ENCODE measurements at places on chromosomes 12 and 14.

DNA sequence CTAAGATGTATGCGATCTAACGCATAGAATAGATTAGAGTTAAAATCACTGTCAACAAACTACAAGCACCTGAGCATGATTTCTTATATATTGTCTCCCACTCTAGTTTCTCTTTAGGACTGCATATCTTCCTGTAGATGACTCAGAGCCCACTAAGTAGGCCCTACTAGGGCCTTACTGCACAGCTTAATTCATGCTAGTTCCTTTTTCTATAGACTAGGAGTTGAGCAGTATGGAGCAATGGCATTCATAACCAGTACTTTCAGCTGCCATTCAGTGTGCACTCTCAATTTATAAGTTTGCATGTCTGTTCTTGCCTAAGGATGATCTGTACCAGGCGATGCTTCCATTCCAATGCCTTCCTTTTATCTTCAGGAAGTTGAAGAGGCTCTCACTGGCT, 103.5 kb downstream of the METTL25 start:
- DNase-seq, result no peak

DNA sequence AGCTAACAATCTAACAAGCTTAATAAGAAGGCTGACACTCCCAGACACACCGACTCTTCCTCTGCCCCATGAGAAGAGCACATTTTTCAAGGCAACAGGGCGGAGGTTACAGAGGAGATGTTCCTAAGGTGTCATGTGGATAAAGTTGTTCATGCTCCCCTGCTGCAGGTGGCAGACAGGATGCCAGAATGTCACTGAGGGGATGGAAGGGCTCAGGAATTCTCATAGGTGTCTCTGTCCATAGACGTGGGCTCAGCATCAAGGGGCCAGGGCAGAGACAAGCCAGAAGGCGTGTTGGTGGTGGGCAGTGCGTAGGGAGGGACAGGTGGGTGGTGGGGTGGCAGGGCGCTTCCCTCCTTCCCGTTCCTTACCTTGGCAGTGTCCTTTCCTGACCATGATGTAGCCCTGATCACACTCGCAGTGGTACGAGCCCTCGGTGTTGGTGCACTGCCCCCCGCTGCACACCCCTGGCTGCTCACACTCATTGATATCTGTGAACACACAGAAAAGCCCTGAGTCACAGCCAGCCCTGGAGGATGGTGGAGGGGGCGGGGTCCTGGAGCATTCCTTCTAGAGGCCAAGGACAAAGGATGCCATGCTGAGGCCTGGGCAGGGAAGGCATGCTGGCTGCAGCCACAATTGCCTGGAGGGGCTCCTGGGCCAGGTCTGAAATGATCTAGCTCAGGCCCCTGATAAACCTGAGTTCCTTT, 23.0 kb downstream of the ISCA2 start:
- no peak for DNase-seq

DNA sequence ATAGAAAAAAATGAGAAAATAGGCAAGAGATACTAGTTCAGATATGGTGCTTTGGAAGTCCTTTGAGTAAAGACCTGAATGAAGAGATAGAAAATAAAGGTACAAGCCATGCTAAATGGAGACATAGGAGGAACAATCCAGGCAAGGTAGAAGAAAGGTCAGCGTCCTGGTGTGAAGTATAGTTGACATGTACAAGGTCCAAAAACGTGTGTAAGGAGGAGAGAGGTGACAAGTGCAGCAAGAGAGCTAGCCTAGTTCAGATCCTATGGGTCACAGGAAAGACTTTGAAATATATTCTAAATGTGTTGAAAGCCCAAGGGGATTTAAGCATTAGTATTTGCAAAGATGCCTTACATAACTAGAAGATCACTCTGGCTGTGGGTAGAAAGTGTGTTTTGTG, 88.2 kb downstream of the SLCO1B1 start:
- DNase-seq, result no peak

- no peak for DNase-seq
These were observed 78.1 kb upstream of the GRIN2B start for GRCh38 chr12:14059548-14059947.

All from hematopoietic multipotent progenitor cell treated with erythropoietin and hydrocortisone succinate and interleukin-3 and kit ligand, for 15 days (in vitro differentiated cells).